ENCODE measurements at places on chromosomes 7 and 10.

DNA sequence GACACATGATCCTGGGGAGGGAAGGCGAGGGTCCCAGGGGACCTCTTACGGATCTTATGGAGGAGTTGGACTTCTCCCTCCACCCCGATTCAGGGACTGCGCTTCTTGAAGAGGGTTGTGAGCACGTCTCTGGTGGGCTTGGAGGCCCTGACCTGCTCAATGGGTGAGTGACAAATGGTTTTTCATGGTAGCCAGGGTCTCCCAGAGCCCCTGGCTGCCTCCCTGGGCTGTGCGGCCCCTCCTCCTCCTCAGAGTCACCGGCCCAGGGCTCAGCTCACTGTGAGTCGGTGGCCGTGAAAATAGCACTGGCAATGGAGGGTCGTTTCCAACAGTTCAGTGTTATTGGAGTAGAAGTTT lies 26.6 kb downstream of the INPP5A start:
- no peak for DNase-seq

DNA sequence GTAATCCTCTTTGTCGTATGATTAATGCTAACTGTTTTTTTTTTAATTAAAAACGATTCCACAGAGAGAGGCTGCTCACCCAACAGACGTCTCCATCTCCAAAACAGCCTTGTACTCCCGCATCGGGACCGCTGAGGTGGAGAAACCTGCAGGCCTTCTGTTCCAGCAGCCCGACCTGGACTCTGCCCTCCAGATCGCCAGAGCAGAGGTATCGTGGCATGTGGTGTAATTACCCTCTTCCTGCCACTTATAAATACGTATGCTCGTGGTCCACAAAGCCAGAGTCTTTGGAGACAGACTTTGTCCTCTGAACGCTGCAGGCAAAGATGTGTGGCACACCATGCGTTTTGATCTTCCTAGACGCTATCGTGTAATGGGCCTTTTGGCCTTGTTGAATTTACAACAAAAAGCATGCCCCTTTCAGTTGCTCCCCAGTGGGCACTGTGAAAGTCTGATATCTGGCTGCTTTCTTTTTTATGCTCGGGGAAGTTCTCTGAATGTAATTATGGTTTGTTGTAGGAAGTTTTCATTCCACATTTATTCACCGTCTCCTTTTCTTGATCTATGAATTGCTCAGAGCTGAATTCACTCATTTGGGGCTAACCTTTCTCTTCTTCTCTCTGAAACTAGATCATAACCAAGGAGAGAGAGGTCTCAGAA lies 33.6 kb upstream of the BTBD16 start:
- no peak for DNase-seq

GRCh38 chr10:100869399-100869798 lies 43.4 kb upstream of the SLF2 start:
- no peak for DNase-seq

DNA sequence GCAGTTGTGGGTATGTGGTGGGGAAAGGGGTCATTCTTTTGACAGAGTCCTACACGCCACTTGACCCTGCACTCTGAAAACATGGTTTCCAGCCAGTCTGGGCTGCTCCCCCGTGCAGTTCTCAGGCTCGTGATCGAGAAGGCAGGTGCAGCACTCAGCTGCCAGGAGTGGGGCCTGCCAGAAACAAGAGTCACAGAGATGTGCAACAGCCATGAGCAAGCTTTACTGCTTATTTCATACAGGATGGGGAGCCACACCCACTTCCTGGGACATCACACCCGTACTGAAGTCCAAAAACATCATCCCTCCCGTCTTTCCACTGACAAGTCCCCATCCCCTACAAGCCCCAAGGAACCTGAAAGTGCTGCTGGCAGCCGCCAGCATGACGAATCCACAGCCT lies 9.3 kb downstream of the ATG9B start:
- DNase-seq: no peak

DNA sequence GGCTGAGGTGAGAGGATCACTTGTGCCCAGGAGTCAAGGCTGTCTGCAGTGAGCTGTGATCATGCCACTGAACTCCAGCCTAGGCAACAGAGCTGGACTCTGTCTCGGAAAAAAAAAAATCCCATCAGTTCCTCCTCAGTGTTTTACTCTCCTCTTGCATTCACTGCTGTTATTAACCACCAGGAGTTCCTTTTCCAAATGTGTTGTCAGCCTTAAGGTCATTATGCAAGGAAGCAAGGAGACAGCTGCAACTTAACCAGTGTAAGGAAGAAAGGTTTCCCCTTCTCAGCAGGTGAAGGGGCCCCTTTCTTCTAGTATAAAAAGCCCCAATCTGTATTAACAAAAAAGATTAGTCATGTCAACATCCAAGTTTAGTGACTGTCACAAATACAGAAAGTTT lies 86.6 kb upstream of the LEP start:
- DNase-seq: no peak

DNA sequence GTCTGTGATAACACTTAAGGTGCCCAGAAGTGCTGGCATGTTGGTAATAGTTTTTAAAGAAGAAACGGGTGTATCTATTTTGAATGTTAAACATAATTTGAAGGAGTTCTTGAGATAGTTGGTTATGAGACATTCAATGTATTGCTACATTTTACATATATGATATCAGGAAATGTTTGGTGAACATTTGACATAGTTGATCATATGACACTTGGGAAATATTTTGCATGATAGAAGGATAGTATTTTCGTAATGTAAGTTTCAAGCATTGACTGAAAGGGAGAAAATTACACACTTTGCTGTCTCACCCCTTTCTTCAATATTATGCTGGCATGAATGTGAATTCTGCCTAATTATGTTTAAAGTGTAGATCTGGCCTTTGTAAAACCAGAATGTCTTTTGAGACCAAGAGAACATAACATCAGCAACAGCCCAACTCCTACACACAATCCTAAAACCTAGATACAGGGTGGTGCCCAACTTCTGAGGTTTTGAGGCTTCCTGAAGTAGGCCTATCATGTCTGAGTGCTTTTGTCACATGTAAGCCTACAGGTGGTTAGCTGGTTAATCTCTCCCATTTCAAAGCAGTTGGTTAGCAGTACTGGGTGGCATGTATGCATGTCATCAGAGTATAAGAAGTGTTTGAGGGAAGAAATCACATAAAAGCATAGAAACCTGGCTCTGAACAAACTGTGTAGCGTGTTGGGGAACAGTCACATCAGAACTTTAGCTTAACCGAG lies 2.1 kb downstream of the ADD3 start:
- DNase-seq: no peak

DNA sequence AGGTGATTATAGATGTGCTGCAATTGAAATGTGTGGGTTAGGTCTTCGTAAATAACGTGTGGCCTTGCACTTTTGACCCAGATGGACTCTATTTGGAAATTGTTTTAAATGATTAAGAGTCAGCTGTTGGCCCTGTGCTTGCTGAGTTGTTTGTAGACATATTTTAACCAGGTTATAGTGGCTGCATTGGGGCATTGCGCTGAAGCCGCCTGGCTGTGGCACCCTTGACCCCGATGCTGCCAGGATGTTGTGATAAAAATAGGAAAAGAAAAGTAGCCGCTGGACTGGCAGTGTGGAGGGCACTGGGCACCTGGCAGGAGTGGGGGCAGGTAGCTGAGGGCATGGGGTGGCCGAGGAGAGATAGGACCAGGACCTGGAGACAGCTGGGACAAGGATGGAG lies 13.4 kb downstream of the LRRC27 start:
- no peak for DNase-seq

GRCh38 chr7:120052884-120053382 lies 220.0 kb upstream of the KCND2 start:
- no peak for DNase-seq

DNA sequence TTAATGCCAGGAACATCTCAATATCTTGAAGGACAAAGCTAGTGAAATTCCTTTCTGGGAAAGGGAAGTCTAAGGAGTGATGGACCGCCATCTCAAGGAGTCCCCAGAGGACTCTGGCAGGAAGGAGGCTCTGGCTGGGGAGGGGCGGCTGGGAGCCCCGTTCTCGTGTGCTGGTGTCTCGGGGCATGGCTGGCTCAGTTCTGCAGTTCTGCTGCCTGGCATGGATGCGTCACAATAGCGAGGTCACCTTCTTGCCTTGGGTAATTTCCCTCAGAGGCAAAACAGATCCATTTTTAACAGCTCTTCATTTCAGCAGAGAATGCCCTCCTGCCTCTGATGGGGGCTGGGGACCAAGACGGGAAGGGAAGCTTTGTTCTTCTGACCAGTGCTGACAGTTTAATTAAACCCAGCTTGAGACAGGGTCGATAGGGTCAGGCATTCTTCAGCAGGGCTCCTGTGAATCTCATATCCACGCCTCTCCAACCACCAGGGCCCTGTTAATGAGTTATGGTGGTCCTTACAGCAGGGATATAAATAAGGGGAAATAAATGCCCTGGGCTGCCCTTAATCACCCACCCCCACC lies 35.7 kb downstream of the SLIT1 start:
- no peak for DNase-seq

DNA sequence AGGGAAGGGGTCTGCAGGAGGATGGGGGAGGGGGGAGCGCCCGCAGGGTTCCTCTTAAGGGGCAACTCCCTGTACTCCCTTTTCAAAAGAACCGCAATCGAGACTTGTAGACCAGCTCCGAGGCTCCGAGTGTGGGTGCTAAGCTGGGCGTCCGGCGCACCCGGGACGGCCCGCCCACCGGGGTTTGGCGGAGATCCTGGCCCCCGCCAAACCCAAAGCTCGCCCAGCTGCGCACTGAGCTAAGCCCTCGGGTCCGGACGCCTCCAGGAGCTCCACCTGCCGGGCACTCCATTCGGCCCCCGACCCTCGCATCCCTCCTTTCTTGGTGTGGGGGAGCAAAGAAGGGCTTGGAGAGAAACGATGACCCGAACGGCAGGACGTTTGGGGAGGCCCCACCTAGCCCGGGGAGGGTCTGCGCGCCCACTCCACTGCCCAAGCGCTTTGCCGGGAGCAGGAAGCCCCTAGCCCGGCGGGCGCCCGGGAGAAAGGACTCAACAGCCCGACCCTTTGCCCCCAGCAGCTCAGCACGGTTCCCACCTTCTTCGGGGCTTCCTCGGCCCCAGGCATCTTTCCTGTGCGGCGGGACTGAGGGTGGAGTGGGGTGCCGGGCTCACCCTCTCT lies 651 bp downstream of the AFAP1L2 start:
- DNase-seq: peak; percentile 75

- DNase-seq: peak; percentile 22
Measured at GRCh38 chr10:110407301-110408170, 90.2 kb upstream of the DUSP5 start.

GRCh38 chr10:48606530-48607355 lies 1.9 kb upstream of the ARHGAP22 start:
- DNase-seq: peak; percentile 80

DNA sequence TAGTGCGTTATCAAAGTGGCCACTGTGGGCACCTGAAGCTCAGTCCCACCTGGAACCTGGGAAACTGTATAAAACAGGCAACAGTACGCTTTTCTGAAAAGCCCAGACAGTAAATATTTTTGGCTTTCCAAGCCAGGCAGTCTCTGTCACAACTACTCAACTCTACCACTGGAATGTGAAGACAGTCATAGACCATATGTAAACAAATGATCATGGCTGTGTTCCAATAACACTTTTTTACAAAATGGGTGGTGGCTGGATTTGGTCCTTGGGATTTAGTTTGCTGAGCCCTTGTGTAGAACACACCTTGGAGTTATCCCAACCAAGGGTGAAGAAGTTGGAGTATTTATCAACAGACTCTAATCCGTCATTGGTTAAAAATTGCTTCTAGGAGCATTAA lies 259.9 kb downstream of the SKIDA1 start:
- no peak for DNase-seq

DNA sequence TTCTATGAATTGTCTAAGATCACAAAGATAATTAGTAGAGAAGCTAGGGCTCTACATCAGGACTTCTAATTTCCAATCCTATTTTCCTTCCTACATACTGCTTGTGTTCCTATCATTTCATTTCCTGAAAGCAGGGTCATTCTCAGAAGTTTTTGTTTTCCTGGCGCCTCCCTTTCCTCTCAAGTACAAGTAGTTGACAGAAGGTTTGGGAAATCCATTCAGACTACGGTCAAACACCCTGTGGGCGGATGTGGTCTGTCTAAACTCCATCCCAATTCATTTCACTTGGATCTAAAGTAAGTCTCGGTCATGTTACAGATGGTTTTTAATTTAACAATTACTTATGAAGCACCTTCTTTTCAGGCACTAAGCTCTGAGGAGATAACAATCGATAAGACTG lies 221.4 kb downstream of the MTERF1 start:
- no peak for DNase-seq

GRCh38 chr10:62978482-62978881 lies 154.6 kb upstream of the NRBF2 start:
- DNase-seq: no peak

DNA sequence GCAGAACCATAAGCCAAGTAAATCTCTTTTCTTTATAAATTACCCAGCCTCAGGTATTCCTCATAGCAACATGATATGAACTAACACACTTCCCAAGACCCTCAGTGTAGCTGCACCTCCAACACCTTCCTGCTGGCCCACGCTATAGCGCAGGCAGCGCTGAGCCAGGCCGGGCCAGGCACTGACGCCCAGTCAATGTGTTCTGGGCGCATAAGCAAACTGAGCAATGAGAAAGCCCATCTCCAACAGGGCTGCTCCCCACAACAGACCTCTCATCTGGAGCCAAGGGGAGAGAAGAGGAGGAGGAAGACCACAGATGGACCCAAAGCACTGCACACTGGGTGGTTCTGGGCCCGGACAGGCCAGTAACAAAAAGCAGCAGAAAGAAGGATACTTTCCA lies 40.8 kb downstream of the FAM53B start:
- DNase-seq: no peak

GRCh38 chr7:101017064-101017777 lies 2.7 kb upstream of the MUC17 start:
- DNase-seq: peak; percentile 91

- DNase-seq: peak; percentile 93
Measured at GRCh38 chr7:29622335-29623265, 59.0 kb downstream of the PRR15 start.

DNA sequence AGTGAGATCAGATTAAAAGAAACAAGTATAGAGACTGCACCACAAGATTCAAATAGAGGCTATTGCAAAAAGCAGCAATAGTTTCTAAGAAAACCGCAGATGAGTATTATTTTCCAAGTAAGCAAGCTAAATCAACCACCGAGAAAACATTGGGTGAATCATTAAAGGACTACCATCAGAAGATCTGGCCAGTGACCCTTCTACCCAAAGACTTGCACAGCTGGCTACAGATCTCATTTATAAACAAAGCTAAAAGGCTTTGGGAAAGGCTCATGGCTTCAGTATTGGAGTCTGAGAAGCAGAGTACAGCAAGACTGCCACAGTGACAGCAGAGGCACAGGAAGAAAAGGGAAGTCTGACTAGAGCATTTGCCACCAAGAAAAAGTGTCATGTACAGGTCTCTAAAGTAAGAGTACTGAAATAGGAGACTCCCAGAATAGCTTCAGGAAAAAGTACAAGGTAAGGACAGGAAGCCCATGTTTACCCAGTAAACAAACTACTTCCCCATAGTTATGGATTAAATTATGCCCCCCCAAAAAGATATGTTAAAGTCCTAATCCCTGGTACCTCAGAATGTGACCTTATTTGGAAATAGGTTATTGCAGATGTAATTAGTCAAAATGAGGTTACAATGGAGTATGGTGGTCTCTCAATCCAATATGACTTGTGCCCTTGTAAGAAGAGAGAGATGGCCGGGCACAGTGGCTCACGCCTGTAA lies 19.0 kb downstream of the STEAP1 start:
- DNase-seq: peak; percentile 44

Measured in ACHN (cell line).